ENCODE measurements at places on chromosomes 12 and 14. TPM values are rescaled to one million over a fixed set of nuclear protein-coding genes. Genes with fewer than 3 reads are reported as not detected.

Gene SYCP3
- total RNA-seq, result 0.07 TPM

Gene MUCL1
- not detected for total RNA-seq

Gene SIRT4
- 0.50 TPM for total RNA-seq

Gene APOLD1
- total RNA-seq, result 3.1 TPM

Gene GLT1D1
- total RNA-seq, result not detected
